ENCODE measurements at places on chromosomes 12 and 14.

DNA sequence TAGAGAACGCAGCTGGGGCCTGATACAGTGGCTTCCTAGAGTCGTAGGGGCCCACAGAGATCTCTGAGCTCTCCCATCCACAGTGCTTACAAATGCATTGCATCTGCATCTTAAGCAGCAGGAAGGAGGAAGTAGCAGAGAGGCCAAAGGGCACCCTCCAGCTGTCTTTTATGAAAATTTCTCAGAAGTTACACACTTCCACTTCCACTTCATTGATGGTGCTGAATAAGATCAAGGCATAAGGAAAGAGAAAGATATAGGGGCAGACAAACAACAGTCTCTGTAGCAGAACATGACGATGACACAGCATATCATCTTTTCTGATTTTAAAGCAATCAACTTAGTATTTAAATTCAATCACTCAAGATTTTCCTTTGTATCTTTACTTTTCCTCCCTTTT lies 51.6 kb upstream of the ABCC9 start:
- H3K4me3 ChIP-seq: no peak overlapping the region
- H3K27ac ChIP-seq: no peak overlapping the region
- DNase-seq: no peak
- H3K36me3 ChIP-seq: no peaks in the 10 kb centered on the region
- no peaks in the 10 kb centered on the region for H3K4me1 ChIP-seq
- H3K27me3 ChIP-seq: no peaks in the 10 kb centered on the region

DNA sequence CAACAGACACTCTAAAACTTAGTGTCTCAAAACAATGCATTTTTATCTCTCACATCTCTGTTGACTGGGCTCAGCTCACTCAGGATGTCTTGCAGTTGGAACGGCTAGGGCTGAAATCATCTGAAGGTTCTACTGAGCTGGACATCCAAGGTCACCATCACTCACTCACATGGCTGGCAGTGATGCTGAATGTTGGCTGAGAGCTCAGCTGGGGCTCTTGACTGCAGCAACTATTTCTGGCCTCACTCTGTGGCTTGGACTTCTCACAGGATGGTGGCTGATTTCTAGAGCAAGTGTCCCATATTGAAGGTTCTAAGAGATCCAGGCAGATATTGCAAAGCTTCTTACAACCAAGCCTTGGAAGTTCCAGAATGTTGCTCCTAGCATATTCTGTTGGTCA lies 166.5 kb downstream of the ZFP36L1 start:
- no peak overlapping the region for H3K4me3 ChIP-seq
- DNase-seq: no peak
- no peak overlapping the region for H3K27ac ChIP-seq
- H3K27me3 ChIP-seq: no peaks in the 10 kb centered on the region
- H3K4me1 ChIP-seq: peaks cover 3% of the 10 kb centered on the region

- no peaks in the 10 kb centered on the region for H3K4me1 ChIP-seq
- no peak overlapping the region for H3K4me3 ChIP-seq
- H3K36me3 ChIP-seq: no peaks in the 10 kb centered on the region
- H3K27ac ChIP-seq: no peak overlapping the region
- no peak for DNase-seq
- H3K27me3 ChIP-seq: no peaks in the 10 kb centered on the region
Measured at GRCh38 chr12:65466911-65467310, 188.4 kb downstream of the MSRB3 start.

DNA sequence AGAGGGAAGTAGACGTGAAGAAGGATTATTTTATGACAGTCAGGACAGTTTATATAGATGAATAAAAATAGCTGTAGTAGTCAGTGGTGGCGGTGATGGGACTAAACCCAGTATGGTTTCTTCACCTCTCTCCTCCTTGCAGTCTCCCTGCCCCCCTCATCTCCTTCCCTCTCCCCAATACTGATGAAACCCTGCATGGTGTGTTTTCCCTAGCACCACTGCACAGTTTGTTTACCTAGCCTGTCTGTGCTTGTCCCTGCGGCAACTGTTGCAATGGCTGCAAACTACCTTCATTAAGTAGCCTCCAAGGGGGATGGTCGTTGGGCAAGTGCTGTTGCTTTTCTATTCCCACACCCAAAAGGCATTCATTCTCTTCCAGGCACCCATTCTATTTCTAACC lies 14.7 kb downstream of the PCBP2 start:
- H3K4me1 ChIP-seq: peaks cover 2% of the 10 kb centered on the region
- H3K4me3 ChIP-seq: no peak overlapping the region
- DNase-seq: no peak
- H3K36me3 ChIP-seq: peaks cover 58% of the 10 kb centered on the region

GRCh38 chr14:105427412-105427811 lies 7.8 kb downstream of the MTA1 start:
- H3K4me1 ChIP-seq: no peaks in the 10 kb centered on the region
- H3K36me3 ChIP-seq: peaks cover 2% of the 10 kb centered on the region
- DNase-seq: no peak
- no peak overlapping the region for H3K4me3 ChIP-seq
- H3K27ac ChIP-seq: no peak overlapping the region

GRCh38 chr12:38555620-38556591 lies 239.3 kb downstream of the ALG10B start:
- H3K4me1 ChIP-seq: no peaks in the 10 kb centered on the region
- H3K36me3 ChIP-seq: no peaks in the 10 kb centered on the region
- H3K27me3 ChIP-seq: no peaks in the 10 kb centered on the region
- H3K4me3 ChIP-seq: no peak overlapping the region
- H3K27ac ChIP-seq: no peak overlapping the region

DNA sequence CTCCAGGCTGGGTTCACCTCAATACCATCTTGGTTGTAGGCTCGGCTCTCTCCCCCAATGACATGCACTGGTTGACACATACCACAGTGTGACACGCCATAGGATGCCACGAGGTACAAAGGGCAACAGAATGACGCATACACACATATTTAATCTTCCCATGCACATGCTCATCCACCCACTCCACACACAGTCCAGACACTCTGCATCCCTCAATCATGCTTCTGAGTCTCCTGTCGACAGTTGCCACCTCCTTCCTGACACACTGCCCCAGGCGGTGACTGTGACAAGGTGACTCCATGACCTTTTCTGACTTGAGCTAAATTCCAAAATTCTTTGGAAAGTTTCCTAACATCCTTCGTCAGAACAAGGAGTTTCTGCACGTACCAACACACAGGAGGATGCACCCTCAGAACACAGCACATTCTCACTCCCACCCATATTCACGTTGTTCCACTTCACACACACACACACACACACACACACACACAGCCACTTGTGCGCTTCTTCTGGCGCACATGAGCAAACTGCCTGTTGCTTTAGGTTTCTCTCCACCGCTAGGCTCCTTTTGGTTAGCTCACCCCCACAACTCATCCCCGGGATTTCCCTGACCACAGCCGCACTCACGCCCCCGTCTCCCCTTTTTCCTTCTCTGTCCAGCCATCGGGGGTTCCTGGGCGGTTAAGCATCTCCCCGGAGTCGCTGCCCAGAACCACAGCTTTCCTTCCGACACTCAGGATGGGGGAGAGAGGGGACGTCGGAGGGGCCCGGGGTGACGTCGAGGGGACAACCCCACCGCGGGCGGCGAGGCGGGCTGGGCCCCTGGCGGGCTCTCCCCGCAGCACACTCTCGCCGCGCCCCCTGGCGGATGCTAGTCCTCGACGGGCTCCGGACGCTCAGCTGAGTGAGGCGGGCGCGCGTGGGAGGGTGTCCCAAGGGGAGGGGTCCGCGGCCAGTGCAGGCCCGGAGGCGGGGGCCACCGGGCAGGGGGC lies 536 bp upstream of the WNT1 start:
- H3K36me3 ChIP-seq: no peaks in the 10 kb centered on the region
- no peak for DNase-seq
- no peak overlapping the region for H3K4me3 ChIP-seq
- H3K27ac ChIP-seq: no peak overlapping the region

- DNase-seq: peak; percentile 80
- H3K27ac ChIP-seq: no peak overlapping the region
- peaks cover 2% of the 10 kb centered on the region for H3K4me1 ChIP-seq
- no peak overlapping the region for H3K4me3 ChIP-seq
Measured at GRCh38 chr12:13135371-13136178, 32.1 kb upstream of the GSG1 start.

DNA sequence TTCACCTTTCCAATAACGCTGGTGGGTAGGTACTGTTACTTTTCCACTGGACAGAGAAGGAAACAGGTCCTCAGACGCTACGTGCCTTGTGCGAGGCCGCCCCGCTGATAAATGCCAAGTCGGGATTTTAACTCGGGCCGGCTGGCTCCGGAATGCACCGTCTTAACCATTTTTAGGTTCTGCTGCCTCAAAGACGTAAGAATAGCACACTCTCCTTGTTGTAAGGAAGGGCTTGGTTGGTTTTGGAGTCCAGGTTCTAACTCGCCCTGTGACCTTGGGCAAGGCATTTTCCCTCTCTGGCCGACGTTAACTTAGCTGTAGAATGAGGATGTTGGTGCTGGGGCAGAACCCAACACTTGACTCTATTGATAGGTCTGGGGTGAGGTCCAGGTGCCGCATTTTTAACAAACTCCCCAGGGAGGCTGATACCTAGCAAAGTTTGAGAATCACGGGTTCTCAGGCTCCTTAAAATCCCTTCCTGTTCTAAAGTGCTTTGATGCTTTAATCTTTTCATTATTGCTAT lies 814 bp downstream of the ANKRD13A start:
- H3K4me3 ChIP-seq: peak overlapping the region; percentile 59
- H3K27me3 ChIP-seq: no peaks in the 10 kb centered on the region
- H3K4me1 ChIP-seq: peaks cover 7% of the 10 kb centered on the region
- DNase-seq: peak; percentile 63
- H3K36me3 ChIP-seq: no peaks in the 10 kb centered on the region
- no peak overlapping the region for H3K27ac ChIP-seq

- no peaks in the 10 kb centered on the region for H3K36me3 ChIP-seq
- DNase-seq: no peak
- no peaks in the 10 kb centered on the region for H3K27me3 ChIP-seq
- no peak overlapping the region for H3K4me3 ChIP-seq
Measured at GRCh38 chr14:78690836-78691235, 520.7 kb downstream of the NRXN3 start.

GRCh38 chr12:83388551-83388950 lies 701.8 kb downstream of the TMTC2 start:
- H3K4me1 ChIP-seq: no peaks in the 10 kb centered on the region
- no peak overlapping the region for H3K4me3 ChIP-seq
- DNase-seq: no peak
- H3K27me3 ChIP-seq: no peaks in the 10 kb centered on the region
- no peaks in the 10 kb centered on the region for H3K36me3 ChIP-seq

- H3K27me3 ChIP-seq: no peaks in the 10 kb centered on the region
- H3K4me3 ChIP-seq: peak overlapping the region; percentile 90
- peaks cover 6% of the 10 kb centered on the region for H3K4me1 ChIP-seq
- H3K27ac ChIP-seq: no peak overlapping the region
Measured at GRCh38 chr12:112107306-112108201, 1.0 kb downstream of the NAA25 start.

- H3K4me1 ChIP-seq: peaks cover 6% of the 10 kb centered on the region
- DNase-seq: no peak
- H3K27me3 ChIP-seq: no peaks in the 10 kb centered on the region
- no peaks in the 10 kb centered on the region for H3K36me3 ChIP-seq
Measured at GRCh38 chr12:122076743-122077495, 1.6 kb upstream of the MLXIP start.

- H3K27ac ChIP-seq: no peak overlapping the region
- no peaks in the 10 kb centered on the region for H3K36me3 ChIP-seq
- no peak overlapping the region for H3K4me3 ChIP-seq
- DNase-seq: no peak
- H3K4me1 ChIP-seq: no peaks in the 10 kb centered on the region
Measured at GRCh38 chr12:116629480-116629879, 70.3 kb downstream of the MAP1LC3B2 start.

- H3K27me3 ChIP-seq: no peaks in the 10 kb centered on the region
- H3K27ac ChIP-seq: no peak overlapping the region
- no peaks in the 10 kb centered on the region for H3K4me1 ChIP-seq
Measured at GRCh38 chr14:92675976-92676375, 72.5 kb downstream of the LGMN start.

- peaks cover 3% of the 10 kb centered on the region for H3K4me1 ChIP-seq
- no peaks in the 10 kb centered on the region for H3K36me3 ChIP-seq
- H3K4me3 ChIP-seq: no peak overlapping the region
- peak; percentile 30 for DNase-seq
- H3K27me3 ChIP-seq: no peaks in the 10 kb centered on the region
Measured at GRCh38 chr14:95320078-95320895, 579 bp upstream of the CLMN start.

GRCh38 chr12:118432812-118433545 lies 56.6 kb downstream of the SUDS3 start:
- no peaks in the 10 kb centered on the region for H3K4me1 ChIP-seq
- H3K27ac ChIP-seq: no peak overlapping the region
- H3K36me3 ChIP-seq: no peaks in the 10 kb centered on the region

DNA sequence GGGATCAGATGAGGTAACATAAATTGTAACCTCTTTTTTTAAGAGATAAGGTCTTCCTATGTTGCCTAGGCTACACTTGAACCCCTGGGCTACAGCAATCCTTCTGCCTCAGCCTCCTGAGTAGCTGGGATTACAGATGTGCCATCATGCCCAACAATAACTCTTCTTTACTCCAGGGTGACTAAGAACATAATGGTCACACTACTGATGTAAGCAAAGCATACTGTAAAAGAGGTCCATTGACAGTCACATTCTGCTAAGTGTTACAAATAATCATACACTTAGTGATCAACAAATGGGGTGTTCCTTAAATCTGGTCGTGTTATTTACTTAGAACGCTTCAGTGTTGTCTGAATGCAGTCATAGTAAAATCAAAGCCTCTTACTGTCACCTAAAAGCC lies 68.9 kb downstream of the EPS8 start:
- no peaks in the 10 kb centered on the region for H3K27me3 ChIP-seq
- H3K4me1 ChIP-seq: no peaks in the 10 kb centered on the region
- DNase-seq: no peak
- no peaks in the 10 kb centered on the region for H3K36me3 ChIP-seq
- no peak overlapping the region for H3K27ac ChIP-seq

DNA sequence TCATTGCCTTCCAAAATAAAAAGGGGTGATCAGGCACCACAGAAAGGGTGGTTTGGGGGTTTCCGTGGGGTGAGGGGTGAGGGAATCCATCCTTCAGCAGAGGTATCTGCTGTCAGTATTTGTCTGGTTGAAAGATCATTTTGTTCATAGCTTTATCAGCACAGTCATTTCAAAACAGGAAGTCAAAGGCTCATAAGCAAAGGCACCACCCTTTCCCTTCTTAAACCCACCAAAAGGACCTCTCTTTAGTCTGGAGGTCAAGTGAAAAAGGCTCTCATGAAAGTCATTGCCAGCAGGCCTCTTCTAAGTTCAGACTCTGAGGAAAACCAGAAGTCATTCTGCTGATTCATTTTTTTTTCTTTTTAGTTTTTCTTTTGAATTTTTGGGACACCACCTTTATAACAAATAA lies 6.2 kb downstream of the CHST11 start:
- H3K4me3 ChIP-seq: no peak overlapping the region
- H3K36me3 ChIP-seq: no peaks in the 10 kb centered on the region
- peaks cover 6% of the 10 kb centered on the region for H3K4me1 ChIP-seq
- H3K27me3 ChIP-seq: no peaks in the 10 kb centered on the region
- no peak for DNase-seq
- H3K27ac ChIP-seq: no peak overlapping the region

GRCh38 chr12:55515696-55516095 lies 23.5 kb downstream of the OR6C68 start:
- H3K27me3 ChIP-seq: no peaks in the 10 kb centered on the region
- H3K36me3 ChIP-seq: no peaks in the 10 kb centered on the region
- DNase-seq: peak; percentile 8
- no peak overlapping the region for H3K4me3 ChIP-seq

Measured in mesendoderm (in vitro differentiated cells).